Foreskin fibroblast (primary cell): ENCODE measurements at places on chromosomes 11 and 22.

DNA sequence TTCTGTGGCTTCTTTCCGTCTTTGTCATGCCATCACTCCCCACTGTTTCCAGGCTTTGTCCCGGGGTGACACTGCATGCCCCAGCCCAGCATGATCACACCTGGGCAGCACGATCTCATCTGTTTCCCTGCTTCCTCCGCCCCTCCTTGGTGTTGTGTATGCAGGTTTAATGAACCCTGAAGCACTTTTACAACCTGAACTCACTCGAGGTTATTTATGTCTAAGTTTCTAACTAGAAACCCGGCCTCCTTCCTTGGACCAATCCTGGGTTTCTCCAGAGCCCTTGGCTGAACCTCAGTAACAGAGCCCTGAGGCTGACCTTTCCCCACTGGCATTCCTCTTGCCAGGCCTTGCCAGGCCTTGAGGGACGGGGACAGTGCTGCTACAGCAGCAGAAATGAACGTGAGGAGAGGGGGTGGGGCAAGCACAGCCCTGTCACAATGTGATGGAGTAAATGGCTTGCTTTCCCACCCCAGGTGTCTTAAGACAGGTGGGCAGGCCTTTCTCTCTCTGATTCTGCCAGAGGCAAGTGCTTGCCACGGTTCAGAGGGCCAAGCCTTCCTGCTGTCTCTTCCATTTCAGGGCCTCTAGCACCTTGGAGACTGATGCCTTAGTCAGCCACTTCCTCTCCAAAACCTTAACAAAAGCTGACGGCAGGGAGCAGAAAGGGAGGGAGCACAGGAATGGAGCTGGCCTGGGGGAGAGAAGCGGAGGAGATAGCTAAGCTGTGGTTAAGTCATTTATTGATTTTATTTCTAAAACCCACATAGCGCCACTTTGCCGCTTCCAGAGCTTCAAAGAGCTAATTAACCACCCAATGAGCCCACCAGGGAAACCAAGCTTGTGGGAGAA is 3.1 kb upstream of the PYGM start:
- peak; percentile 71 for DNase-seq

- DNase-seq, result no peak
Measured at GRCh38 chr22:26835023-26835422, 177.6 kb downstream of the MIAT start.

- DNase-seq, result no peak
Measured at GRCh38 chr11:119982517-119983239, 155.2 kb downstream of the TRIM29 start.

GRCh38 chr22:42862045-42862734 is 5.1 kb upstream of the ARFGAP3 start:
- DNase-seq, result no peak

GRCh38 chr11:100525635-100526034 is 161.5 kb upstream of the ARHGAP42 start:
- no peak for DNase-seq

DNA sequence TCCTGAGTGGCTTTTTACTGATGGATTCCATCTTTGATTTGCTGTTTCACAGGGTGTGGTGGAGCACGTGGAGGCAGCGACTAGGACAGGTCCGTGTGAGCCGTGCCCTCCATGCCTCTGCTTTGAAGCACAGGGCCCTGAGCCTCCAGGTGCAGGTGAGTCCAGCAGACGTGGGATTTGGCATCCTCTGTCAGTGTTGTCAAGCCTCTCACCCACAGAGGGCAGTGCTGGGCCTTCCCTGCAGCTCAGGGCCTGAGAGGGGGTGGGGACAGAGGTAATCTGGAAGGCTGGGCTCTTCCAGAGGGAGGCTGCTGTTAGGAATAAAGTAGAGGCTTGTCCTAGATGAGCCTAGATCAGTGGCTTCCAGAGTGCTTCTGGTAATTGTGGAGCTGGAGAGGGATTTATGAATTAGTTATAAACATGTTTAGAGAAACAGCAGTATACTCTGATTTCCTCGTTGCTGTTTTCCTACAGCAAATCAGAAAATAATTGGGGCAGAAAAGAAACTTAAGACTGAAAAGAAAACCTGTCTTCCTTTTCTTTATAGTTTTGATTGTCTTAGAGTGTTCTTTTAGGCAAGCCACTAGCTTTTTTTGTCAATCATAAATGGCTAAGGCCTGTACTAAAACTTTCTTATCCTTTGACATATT is 65.0 kb downstream of the SFI1 start:
- DNase-seq, result peak; percentile 68

DNA sequence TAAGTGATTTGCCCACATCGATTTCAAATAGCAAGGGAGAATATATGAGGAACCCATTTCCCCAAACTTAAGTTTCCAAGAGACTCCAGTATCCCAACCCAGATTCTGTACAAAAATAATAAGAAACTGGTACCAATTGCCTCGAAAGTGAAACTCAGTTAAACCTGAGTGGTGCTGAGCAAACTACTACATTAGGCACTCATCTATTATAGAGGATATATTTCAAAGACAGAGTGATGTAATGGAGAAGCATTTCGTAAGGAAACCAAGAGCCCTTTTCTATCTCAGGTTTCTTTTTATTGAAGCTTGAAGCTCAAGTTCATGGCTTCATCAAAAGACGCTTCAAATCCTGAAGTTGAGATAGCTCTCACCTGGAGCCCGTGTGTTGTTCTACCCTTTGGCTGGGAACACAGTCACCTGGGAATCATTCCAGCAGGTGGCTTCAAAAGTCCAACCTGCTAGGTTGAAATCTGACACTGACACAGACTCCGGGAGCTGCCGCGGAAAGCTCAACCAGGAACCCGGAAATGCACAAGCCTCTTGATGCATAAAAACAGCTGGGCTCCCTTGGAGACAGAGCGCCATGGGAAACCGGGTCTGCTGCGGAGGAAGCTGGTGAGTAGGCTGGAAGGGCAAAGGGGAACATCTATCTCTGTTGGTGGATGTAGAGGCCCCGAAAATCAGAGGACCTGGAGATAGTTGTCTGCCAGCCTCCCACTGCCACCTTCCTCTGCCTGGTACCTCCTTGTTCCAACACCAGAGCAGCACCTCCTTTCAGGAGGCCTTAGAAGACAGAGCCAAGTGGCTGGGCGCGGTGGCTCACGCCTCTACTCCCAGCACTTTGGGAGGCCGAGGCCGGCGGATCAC is at the start of gene C11orf52:
Gene C11orf52 (plus strand): TSS at position 524 of the 867 bp plus-strand sequence. CDS start 60 bp downstream, at position 584.
- DNase-seq, result peak; percentile 59

DNA sequence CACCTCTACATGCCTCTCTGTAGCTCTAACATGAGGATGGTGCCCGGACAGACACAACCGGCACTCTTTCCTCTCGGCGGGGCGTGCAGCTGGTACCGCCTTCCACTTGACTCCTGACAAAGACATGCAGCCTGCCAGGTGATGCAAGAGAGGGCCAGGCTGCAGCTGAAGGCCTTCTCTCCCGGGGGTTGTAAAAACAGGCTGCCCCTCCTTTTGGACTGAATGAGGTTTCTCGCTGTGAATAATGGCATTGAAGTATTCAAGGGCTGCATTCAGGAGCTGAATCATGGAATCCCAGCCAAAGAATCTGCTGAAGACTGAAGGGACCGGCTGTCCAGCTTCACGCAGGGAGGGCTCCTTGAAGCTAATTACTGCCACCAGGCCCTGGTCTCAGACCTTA is 110.9 kb downstream of the GALNT18 start:
- DNase-seq, result no peak

GRCh38 chr11:77100166-77101042 is 2.2 kb upstream of the OMP start:
- DNase-seq, result no peak

- DNase-seq, result no peak
Measured at GRCh38 chr11:70368961-70369360, 29.4 kb upstream of the CTTN start.

DNA sequence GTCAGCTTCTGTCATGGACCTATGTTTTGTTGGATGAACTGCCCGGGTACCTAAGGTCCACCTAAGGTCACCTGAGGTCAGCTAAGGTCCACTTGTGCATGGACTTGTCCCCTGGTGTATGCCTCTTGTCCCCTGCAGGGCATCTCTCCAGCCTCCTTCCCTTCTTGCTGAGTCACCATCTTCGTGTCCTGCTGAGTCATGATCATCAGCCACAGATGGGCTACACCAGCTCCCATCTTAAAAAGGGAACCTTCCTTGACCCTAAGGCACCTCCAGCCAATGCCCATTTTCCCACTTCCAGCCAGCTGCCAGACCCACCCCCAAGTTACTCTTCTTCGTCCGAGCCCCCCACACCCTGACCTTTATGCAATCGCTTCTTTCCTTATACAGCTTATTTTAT is 544.9 kb downstream of the TBC1D22A start:
- peak; percentile 62 for DNase-seq

- DNase-seq, result no peak
Measured at GRCh38 chr22:23225724-23226496, 45.6 kb downstream of the BCR start.

GRCh38 chr11:125375146-125375545 is 120.9 kb downstream of the FEZ1 start:
- DNase-seq, result no peak

DNA sequence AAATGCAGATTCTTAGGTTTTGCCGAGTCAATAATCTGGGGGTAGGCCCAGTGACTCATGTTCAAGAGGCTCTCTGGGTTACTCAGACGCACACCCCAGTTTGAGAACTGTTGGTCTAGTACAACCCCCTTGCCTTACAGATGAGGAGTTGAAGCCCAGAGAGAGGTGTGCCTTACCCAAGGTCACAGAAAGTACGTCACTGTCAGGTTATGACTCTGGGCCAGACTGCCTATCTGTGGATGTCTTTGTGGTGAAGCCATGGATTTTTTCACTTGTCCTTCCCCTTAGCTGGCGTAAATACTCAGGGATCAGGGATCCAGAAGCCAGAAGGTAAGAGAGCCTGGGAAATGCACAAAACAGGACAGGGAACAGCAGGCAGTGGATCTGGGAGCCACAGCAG is 25.2 kb upstream of the NECTIN1 start:
- DNase-seq, result no peak

DNA sequence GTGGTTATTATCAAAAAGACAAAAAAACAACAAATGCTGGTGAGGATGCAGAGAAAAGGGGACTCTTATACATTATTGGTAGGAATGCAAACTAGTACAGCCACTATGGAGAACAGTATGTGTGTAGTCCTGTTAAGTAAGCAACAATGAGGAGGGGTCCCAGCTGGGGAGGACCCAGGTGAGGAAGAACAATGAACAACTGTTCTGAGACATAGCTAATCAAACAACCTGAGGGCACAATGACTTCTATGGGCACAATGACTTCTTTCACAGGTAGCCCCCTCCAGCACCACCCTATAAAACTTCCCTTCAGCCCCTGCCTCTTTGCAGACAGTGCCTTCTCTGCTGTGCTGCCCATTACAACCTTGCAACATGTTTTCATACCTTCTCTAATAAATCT is 5.6 kb downstream of the JAML start:
- DNase-seq, result no peak

DNA sequence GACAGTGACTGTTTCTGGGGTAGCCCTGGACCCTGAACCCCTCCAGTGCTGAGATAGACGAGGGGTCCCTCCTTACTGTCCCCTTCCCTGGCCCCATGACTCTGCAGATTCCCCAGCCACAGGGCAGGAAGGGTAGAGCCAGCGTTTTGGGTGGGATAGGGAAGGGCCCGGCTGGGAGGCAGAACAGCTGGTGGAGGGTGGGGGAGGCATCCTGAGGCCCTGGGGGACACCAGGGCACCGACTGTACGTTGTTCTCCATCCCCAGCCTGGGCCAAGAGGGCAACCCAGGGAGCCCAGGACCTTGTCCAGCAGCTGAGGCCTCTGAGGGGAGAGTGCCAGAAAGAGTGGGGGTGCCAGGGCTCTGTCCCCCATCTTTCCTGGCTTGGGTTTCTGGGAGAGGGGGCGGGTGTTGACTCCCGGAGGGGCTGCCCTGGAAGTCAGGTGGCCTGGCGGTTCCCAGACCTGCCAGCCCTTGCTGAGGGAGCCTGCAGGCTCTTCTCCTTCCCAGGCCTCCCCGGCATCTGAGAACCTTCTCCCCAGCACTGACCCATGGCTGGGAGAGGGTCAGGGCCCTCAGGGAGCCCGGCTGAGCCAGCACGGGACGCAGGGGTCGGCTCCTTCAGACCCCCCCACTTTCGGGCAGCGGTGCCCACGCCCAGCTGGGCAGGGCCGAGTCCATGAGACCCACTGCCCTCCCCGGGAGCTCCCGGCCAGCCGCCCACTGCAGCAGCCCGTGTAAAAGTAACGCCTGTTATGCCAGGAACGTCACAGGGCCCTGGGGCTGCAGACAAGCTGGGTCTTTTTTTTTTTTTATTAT is 30.3 kb downstream of the IGF2 start:
- no peak for DNase-seq

GRCh38 chr11:27471589-27472397 is 797 bp downstream of the LGR4 start:
- DNase-seq, result peak; percentile 60

GRCh38 chr11:30710221-30710620 is 124.1 kb upstream of the MPPED2 start:
- no peak for DNase-seq

DNA sequence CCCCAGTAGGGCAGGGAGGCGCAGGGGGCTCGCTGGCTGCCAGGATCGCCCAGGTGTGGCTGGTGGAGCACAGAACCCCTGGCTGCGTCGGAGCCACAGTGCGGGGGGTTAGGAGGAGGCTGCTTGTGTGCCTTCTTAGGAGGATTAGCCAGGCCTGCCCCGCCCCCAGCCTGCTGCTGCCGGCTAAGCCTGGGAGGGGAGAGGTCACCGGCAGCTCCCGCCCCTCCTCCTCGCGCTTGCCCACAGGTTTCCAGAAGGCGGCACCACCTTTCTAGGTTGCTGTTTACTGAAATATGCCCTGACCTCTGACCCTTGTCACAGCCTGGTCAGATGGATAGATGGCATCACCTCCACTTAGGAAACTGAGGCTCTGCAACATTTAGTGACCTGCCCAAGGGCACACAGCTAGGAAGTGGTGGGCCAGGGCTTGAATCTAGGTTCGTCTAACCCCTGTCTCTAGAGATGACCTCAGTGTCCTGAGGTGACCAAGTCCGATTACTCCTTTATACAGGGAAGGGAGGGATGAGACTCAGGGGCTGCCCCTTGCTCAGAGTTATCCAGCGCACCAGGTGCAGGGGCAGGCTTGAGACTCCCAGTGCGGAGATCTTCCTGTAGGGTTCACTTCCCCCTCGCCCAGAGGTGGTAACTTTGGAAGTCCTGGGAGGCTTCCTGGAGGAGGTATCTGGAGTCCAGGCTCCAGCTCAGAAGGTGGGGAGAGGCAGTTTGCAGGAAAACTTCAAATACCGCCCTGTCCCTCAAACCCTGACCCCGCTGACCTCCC is 44.0 kb downstream of the MYO7A start:
- DNase-seq, result no peak

GRCh38 chr22:21741790-21742189 is 6.2 kb upstream of the YPEL1 start:
- no peak for DNase-seq

- DNase-seq, result no peak
Measured at GRCh38 chr11:17855531-17856290, 121.1 kb downstream of the KCNC1 start.

- peak; percentile 82 for DNase-seq
Measured at GRCh38 chr11:68946416-68947090, 34.2 kb downstream of the MRGPRD start.

GRCh38 chr11:132032555-132032954 is 662.1 kb downstream of the NTM start:
- peak; percentile 35 for DNase-seq

- peak; percentile 58 for DNase-seq
Measured at GRCh38 chr11:45815747-45816146, 10.8 kb downstream of the SLC35C1 start.
